ENCODE measurements at places on chromosomes 1 and 21.

GRCh38 chr1:155166471-155167165 lies 6.5 kb downstream of the KRTCAP2 start:
- DNase-seq: no peak

- DNase-seq: no peak
Measured at GRCh38 chr1:201190624-201191051, at the start of gene IGFN1. Gene IGFN1 (plus strand): TSS chr1:201190824. CDS start chr1:201193294, 2,470 bp downstream.

GRCh38 chr1:209326831-209327230 lies 256.7 kb upstream of the CAMK1G start:
- no peak for DNase-seq

- DNase-seq: no peak
Measured at GRCh38 chr1:226762988-226763904, 24.2 kb upstream of the ITPKB start.

DNA sequence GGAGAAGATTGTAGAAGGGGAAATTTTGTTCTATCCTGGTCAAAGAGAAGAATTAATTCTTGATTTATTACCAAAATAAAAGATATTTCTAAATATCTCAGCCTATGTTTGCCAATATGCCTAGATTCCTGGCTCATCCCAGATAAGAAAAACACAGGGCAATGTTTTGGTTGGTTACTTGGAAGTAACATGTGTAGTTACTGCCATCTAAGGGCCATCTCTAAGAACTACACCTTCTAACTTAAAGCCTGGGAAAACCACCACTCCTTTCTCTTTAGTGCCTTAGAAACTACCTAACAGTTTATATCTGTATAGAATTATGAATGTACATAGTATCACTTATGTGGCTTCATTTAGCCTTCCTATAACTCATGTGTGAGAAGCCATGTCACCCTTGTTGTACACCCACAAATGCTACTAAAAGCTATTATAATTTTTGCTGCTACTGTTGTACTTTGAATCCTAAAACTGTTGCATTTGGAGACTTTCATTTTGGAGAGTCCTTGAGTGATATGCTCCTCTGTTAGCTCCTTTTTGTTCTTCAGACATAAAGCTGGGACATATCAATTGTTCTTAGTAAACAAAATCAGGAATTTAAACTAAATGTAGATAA lies 4.5 kb downstream of the AIM2 start:
- DNase-seq: peak; percentile 39

DNA sequence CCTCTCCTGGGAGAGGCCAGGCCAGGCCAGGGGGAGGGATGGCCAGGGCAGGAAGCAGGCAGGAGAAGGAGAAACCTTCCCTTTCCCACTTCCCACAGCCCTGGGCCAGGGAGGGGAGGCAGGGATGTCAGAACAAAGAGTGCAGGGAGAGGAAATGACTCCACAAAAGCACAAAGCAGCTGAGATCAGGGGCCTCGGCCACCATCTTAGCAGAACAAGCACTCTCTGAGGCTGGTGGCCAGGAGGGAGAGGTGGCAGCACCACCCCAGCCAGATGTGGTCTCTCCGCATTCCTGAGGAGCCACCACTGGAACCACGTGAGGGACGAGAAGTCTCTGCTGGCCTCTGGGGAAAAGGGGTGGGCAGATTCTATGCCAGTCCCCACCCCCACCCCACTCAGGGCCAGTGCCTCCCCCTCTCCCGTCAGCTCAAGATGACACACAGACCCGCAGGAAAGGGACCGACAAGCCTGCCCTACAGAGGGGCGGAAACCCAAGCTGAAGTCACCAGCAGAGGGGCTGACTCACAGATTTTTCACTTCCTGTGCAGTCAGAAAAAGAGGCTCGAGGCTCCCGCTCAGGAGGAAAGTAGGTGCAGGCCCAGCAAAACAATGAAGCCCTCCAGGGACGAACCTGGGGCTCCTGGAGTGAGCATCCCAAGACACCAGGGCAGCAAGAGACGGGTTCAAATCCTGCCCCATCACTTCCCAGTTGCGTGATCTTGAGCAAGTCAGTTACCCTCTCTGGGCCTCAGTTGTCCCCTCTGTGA lies 24.1 kb upstream of the ALDH4A1 start:
- no peak for DNase-seq

DNA sequence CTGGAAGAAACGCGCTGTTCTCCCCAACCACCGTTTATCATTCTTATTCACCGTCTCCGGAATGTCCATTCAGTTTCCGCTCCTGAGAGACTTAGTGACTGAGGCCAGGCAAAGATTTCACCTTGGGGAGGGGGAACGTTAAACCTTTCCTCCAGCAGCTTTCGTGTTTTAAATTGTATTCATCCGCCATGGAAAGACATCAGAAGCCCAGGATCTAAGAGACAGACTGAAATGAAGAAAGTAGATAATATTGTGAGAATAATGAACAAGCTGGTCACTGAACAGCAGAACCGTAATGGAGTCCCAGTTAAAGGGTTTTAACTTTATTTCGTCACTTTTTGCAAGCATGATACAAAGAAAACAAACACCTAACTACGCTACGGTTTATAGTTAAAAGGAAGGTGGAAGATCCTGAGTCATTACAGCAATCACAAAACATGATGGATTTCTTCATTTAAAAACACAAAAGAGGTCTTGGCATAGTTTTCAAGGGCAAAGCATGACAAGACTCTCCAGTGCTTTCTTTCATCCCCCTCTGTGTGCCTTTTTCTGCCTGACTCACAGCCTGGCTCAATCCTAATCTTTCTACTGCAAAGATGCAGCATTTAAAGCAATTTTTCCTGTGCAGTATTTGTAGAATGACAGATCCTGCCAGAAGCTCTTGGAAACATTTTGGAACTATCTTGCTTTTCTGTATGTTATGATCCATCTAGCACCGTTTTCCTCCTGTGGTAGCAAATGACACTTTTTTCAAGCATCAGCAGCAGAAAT lies 722 bp upstream of the SLC19A2 start:
- DNase-seq: no peak

DNA sequence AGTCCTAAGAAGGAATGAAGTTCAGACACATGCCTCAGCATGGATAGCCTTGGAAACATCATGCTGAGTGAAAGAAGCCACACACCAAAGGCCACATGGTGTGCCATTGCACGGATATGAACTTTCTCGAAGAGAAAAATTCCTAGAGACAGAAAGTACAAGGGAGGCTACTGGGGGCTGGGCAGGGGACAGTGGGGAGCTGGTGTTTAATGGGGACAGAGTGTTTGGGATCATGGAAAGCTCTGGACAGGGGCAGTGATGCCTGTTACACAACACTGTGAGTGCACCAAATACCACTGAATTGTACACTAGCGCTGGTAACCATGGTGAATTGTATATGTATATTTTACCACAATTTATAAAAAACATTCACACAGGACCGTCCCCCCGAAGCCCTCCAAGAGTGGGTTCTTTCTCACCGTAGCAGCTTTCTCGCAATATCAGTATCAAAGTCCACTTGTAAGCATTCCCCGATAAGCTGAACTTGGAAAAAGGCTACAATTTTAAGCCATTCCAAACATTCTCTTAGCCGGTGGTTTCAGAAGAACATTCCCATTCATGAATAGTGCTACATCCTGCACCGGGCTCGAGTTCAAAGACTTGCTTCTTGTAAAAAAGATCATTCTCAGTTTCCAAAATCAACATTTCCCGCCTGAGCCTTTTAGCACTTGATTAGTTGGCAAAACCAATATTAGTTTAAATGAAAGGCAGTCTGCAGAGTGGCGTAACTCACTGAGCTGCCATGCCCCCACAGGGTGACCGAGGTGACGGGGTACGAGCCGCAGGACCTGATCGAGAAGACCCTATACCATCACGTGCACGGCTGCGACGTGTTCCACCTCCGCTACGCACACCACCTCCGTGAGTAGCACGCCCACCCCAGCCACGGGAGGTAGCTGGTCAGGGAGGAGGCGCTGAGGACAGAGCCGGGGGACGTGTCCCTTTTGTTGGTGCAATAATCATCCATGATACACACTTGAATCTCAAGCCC lies 31.7 kb downstream of the SIM2 start:
- no peak for DNase-seq

DNA sequence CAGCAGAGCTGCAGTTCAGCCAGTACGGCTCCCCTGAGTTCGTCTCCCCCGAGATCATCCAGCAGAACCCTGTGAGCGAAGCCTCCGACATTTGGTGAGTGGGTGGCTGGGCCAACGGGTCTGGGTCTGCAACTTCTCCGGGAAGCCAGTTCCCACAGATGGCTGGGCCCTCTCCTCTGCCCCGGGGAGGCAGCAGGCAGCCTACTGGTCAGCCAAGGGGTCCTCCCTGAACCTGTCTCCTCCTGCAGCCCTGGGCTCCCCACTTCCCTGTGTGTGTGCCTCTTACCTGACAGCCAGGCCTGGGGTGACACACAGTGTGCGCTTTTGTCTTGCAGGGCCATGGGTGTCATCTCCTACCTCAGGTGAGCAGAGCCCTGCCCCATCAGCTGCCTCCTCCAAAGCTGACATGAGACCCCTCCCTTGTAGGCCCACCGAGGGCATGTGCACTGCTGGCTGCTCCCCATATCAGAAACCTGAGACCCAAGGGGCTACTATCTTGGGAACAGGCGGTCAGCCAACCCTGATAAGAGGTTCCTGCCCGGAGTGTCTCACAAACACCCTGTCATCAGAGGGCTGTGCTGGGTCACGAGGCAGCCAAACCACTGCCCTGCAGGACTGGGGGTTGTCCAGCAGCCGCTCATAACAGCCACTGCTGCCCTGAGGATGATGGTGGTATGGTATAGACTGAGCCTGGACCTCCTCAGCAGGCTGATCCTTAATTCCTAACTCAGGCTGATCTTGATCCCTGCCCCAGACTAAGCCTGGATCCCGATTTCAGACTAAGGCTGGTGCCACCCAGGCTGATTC lies 37.6 kb downstream of the TRIM11 start:
- DNase-seq: no peak

DNA sequence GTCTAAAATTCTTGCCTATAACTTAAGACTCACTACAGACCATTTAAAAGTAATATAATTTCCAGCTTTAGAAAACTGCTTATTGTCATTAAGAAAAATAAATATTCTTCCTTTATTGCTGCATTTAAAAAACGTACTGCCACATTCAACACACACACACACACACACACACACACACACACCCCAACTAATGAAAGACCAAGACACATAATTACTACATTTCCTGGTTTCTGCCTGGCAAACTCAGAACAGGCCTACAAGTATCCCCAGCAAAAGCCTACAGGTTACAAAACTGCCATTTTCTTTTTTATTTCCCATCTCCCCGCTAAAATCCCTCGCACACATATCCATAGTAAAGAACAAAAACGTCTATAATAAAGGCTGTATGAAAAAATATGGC lies 1.5 kb downstream of the DENND2C start:
- DNase-seq: no peak

DNA sequence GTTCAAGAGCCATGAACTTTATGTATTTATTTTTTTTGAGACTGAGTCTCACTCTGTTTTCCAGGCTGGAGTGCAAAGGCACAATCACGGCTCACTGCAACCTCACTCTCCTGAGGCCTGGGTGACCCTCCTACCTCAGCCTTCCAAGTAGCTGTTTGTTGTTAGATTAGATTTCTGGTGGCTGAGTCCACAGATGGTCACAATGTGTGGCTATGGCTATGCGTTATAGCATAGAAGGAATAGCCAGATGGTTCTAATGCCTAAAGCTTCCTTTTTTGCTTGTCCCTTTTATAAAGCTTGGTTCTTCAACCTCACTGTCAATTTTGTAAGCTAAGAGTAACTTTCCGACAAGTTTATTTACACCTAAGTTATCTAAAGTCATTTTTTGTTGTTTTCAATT lies 62.3 kb upstream of the FMN2 start:
- DNase-seq: no peak

GRCh38 chr1:153040950-153041631 lies at the start of gene SPRR2D:
Gene SPRR2D (minus strand): TSS chr1:153041120. CDS start chr1:153040346, 774 bp downstream.
- DNase-seq: no peak

DNA sequence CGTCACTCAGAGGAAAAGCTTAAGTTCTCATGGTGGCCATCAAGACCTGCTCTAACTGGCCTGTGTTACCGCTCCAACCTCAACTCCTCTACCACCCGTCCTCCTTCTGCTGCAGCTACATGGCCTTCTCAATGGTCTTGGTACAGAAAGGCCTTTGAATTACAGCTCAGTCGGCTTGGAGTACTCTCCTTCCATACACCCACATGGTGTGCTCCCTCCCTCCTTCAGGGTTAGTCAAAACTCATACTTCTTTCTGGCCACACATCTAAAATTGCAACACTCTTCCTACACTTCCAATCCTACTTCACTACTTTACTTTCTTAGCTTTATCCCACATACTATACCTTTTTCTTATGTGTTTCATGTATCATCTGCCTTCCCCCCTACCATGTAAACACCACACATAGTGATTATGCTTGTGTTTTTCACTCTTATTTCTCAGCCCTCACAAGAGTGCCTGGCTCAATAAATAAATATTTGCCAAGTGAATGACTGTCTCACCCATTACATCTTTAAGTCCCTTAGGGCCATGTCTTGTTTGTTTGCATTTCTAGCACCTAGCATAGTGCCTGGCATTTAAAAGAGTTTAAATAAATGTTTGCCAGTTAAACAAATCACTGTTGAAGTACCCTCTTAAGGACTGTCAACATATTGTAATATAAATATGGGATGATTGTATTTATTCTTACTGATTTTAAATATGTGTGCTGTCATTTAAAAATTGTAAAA lies 37.6 kb upstream of the HMCN1 start:
- DNase-seq: no peak

DNA sequence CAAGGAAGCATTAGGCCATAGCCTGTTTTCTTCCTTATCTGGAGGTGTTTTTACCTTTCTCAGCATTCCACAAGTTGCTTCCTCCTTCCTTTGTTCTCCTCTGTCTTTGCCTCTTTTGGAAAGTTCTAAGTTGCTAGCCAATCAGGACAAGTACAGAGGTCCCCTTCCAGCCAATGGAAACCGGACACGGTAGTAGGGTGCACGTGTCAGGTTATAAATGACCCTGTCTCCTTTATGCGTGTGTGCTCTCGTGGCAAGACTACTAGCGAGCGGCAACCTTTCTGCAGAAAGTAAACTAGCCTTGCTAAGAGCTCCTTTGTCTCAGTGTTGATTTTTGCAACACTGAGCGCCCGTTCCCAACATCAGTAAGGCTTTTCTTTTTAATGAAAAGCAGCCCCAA lies 1.5 kb upstream of the ACADM start:
- no peak for DNase-seq

- no peak for DNase-seq
Measured at GRCh38 chr1:56688522-56689026, 43.5 kb downstream of the PRKAA2 start.

GRCh38 chr1:237042892-237043576 lies 1.1 kb downstream of the RYR2 start:
- DNase-seq: no peak

GRCh38 chr21:26406526-26406925 lies 166.6 kb downstream of the CYYR1 start:
- DNase-seq: no peak
